Islet precursor cell (in vitro differentiated cells): ENCODE measurements at places on chromosomes 5 and 9.
A peak's percentile ranks its signal among the peaks of the same experiment; 100 is the strongest.

DNA sequence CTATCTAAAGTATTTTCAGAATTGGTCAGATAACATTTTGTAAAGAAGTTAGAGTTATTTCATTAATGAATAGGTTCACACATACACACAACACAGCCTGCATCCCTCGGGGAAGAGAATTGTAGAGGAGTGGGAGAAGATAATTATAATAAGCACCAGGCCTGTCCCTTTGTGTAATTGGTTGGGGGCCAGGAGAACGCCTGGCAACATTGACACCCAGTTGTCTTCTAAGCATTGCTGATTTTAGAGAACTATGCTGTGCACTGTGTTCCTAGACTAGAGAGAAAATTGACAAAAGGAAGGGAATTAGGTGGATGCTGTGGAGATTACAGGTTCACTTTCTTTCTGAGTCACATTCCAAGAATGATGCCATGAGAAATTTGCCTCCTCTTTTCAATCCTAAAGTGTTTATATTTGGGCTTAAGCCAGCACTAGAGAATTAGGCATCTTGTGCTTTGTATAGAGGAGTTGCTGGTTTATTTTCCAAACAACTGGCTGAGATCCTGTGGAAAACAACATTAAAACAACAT, 247.6 kb downstream of the COX7C start:
- DNase-seq = no peak

- DNase-seq = no peak
Measured at GRCh38 chr5:85311536-85311935, 926.9 kb upstream of the EDIL3 start.

DNA sequence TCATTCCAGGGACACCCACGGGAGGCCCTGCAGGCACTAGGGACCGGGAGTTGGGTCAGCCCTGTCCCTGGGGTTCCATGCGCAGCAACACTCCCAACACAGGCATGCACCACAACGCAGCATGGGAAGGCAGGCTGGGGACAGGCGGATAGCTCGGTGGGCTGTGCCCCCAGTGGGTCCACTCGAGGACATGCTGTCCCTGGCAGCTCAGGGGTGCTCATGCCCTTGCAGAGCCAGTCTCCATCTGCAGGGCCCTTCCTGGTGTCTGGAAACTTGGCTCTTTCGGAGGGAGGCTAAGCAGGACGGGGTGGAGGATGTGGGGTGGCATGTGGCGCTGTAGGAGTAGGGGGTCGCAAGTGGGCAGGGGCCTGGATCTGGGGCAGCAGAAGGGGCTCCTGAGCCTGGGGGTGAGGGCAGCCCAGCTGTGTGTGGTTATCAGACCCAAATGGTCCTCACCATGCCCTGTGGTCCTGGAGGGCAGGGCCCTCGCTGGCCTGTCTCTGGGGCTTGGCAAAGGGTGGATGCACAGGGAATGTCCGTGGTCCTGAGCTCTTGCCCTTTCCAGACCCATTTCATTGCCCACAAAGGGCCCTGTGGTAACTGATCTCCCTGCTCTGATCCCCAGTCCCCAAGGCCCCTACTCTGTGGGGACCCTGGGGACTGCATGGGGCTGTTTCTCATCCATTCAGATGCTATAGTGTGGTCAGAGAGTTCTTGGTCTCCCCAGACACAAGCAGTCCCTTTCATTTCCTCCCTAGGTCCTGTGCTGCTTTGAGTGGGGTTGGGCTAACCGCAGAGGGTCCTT, 90.3 kb upstream of the PHYKPL start:
- DNase-seq = peak; percentile 35

GRCh38 chr5:181259283-181259682, 1.7 kb downstream of the TRIM52 start:
- no peak for DNase-seq

DNA sequence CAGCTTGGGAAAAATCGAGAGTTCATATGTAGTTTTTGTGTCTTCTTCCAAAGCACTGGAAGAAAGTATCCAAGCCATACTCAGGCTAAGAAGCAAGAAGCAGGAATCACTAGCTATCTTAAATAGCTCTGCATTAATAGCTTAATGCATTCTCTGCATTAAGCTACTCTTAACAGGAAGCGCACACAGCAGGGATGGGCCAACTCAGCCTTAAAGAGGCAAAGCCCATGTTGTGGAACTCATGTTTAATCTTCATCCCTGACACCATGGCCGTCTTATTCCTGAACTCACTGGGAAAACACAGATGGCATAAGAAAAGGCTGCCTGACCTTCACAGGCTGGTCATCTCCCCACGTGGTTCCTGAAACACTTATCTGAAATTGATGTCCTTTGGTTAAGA, 18.7 kb upstream of the ICE1 start:
- no peak for DNase-seq

- DNase-seq = no peak
Measured at GRCh38 chr5:181108578-181109165, 22.3 kb downstream of the OR2V1 start.

GRCh38 chr5:166991601-166992000, 1299.8 kb upstream of the WWC1 start:
- DNase-seq = no peak

DNA sequence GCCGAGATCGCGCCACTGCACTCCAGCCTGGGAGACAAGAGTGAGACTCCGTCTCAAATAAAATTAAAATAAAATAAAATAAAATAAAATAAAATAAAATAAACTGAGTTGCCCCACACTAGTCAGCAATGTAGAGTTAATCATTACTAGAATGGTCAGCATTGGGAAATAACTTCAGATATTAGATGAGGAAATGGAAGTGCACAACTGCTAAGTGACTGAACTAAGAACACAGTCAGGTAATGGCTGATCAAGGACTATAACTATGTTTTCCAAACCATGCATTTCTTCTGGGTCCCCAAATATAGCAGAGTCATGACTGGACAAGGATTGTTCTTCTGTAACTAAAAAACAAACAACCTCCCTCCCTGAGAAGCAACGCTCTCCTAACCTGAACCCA, 17.1 kb downstream of the OTP start:
- no peak for DNase-seq

DNA sequence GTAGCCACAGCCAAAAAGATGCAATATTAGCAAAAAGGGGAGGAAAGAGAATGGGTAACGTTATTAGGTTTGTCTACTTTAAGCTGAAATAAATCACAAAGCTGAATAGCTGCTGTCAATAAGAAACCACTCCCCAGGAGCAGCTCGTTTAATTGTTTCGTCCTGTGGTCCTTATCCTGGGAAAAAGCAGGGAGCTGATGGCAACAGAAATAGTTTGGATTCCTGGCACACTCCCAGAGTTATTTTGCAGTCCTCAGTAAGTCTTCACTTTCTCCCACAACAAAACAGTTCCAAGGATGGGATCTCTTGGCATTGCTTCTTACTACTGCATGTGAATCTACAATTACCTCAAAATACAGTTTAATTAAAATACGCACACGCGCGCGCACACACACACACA, 28.8 kb downstream of the FRMD3 start:
- peak; percentile 86 for DNase-seq
